ENCODE measurements at places on chromosomes 1 and 21. TPM values are rescaled to one million over a fixed set of nuclear protein-coding genes. Genes with fewer than 3 reads are reported as not detected.

Gene TMEM200B
- total RNA-seq: not detected

DNA sequence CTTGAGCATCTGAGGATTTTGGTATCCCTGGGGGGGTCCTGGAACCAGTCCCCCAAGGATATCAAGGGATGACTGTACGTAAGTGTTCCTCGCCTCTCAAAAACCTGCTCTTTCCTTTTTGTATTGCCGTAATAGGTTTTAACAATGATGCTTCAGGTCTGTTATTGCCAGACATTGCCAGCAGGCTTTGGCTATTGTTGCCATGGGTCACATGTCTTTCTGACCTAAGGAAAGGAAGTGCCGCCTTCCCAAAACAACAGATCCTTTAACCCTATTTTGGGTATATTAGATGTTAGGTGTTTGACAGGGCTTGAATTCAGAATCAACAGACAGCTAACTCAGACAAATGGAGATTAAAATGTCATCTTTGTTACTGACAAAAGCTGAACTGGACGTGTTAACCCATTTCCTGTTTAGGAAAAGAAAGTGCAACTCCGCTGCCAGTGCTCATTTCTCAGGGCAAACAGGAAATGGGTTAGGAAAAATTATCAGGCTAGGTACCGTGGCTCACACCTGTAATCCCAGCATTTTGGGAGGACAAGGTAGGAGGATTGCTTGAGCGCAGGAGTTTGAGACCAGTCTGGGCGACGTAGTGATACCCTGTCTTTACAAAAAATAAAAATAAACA is 12.4 kb upstream of the PRPF38B start:
- ATAC-seq: peak; percentile 69

- no peak for ATAC-seq
Measured at GRCh38 chr1:111775966-111776365, 20.3 kb downstream of the DDX20 start.

GRCh38 chr21:21156957-21157356 is 158.7 kb downstream of the NCAM2 start:
- ATAC-seq: no peak

- ATAC-seq: no peak
Measured at GRCh38 chr1:155931332-155932038, 2.7 kb downstream of the KHDC4 start.

DNA sequence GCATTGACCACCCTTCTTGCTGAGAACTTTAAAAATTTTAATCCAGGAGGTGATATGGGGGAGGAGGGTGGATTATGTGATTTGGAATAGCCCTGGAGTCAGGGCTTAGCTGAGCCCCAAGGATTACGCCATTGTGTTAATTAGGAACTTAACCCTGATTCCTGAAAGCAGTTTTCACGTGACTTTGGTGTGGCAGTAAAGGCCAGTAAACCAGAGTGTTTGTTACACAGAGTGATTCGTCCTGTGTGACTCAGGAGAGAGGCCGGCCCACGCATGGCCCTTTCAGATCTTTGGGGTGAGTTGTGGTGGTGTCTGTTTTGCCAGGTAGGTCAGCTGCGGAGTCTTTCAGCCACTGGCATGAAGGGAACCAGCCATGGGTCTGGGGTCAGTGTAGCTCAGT is 107.6 kb downstream of the NOS1AP start:
- ATAC-seq: no peak

Gene S100A7
- total RNA-seq: not detected

Gene NBPF4
- total RNA-seq: not detected

DNA sequence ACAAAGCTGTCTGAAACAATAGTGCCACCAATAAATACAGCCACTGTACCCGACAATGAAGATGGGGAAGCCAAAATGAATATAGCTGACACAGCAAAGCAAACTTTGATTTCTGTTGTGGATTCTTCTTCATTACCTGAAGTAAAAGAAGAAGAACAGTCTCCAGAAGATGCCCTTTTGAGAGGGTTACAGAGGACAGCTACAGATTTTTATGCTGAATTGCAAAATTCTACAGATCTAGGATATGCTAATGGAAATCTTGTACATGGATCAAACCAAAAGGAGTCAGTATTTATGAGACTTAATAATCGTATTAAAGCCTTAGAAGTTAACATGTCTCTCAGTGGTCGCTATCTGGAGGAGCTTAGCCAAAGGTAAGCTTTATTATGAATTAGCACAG is 56.6 kb downstream of the SUCO start:
- no peak for ATAC-seq

- ATAC-seq: no peak
Measured at GRCh38 chr1:3038113-3038551, 16.9 kb downstream of the ACTRT2 start.

GRCh38 chr1:7617826-7618225 is 153.3 kb upstream of the VAMP3 start:
- no peak for ATAC-seq

Gene GPR25
- total RNA-seq: 1.8 TPM

- ATAC-seq: peak; percentile 70
Measured at GRCh38 chr1:24727501-24728216, 17.6 kb upstream of the CLIC4 start.

GRCh38 chr1:108512239-108513043 is 47.5 kb upstream of the EEIG2 start:
- ATAC-seq: no peak

DNA sequence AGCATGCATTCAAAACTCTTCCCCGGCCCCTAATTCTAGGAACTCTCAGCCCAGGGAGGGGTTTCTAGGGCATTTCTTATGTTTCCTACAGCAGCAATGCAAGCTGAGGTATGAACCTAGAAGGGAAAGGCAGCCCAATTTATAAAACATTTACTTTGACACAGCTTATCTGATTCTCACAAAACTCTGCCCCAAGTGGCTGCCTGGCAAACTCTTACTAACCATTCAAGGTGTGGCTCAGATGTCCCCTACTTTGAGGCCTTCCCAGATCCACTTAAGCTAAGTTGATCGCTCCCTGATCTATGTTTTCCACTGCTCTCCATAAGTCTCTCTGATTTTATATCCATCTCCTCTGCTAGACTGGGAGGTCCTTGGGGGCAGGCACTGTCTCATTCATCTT is 35.4 kb downstream of the AK2 start:
- no peak for ATAC-seq

Gene DUSP12
- total RNA-seq: 16.7 TPM

Gene KRTAP12-2
- not detected for total RNA-seq

- no peak for ATAC-seq
Measured at GRCh38 chr1:59635097-59635496, 179.7 kb upstream of the HOOK1 start.

GRCh38 chr1:81635816-81636215 is 164.9 kb upstream of the ADGRL2 start:
- ATAC-seq: no peak

Gene PCBP3
- 16.5 TPM for total RNA-seq

- peak; percentile 79 for ATAC-seq
Measured at GRCh38 chr1:30684881-30685795, 38.2 kb downstream of the MATN1 start.

Gene FMOD
- not detected for total RNA-seq

Gene COL9A2
- 18.9 TPM for total RNA-seq

Gene C1orf35
- total RNA-seq: 18.3 TPM

Gene ZBTB37
- total RNA-seq: 14.2 TPM

Gene LCE1E
- not detected for total RNA-seq

DNA sequence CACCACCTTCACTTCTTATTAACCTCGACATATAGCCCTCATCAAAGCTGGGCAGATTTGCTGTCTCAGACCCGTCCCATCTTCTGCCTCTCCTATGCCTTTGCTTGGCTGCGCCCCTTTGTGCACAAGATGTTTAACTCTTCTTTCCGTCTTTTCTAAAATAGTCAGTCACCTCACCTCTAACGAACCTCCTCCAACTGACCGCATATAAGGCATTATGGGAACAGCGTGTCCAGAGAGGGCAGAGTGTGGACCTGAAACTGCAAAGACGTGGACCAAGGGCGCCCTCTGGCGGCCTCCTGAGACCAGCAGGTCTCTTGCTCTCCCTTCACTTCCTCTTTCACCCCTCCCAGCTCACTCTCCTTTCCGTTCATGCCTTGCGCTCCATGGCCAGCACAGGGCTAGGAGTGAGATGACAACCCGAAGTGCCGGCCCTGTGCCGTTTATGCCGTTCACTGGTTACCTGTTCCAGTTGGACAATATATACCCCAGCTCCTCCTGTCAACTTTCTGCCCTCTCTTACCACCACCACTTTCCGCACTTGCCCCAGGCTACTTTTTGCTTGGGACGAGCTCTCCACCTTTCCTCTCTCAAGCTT is 2.5 kb upstream of the METTL25B start:
- ATAC-seq: peak; percentile 35

DNA sequence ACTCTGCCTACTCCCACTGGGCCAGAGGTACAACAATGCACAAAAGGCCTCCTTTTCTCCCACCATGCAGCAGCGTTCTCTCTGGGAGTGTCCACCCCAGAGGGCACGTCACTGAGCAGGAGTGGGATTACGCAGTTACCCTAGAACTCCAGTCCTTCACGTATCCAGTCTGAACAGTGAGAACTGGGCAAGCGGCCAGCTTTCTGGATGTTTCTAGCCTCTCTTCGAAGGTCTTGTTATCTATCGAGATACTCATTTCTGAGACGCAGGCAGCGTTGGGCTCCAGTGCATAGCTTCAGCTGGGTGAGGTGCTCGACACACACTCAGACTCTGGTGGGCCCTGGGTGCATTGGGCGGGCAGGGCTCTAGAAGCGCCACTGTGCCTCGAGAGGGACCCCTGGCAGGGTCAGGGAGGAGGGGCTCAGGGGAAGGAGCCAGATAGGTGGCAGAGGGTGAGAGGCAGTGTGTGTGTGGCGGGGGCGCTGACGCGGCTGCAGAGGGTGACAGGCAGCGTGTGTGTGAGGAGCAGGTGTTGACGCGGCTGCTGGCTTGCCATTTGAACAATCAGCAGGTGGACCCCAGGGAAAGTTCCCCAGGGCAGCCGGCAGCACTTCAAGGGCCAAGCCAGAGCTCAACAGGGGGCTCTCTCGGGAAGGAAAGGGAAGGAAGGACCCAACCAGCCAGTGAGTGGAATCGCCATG is 27.9 kb downstream of the PRDM15 start:
- ATAC-seq: no peak

GRCh38 chr1:227006226-227006796 is 66.2 kb downstream of the COQ8A start:
- peak; percentile 82 for ATAC-seq

Gene OSCP1
- 1.5 TPM for total RNA-seq

Gene G0S2
- total RNA-seq: 17.1 TPM

GRCh38 chr1:77438236-77438913 is 156.6 kb downstream of the AK5 start:
- no peak for ATAC-seq

DNA sequence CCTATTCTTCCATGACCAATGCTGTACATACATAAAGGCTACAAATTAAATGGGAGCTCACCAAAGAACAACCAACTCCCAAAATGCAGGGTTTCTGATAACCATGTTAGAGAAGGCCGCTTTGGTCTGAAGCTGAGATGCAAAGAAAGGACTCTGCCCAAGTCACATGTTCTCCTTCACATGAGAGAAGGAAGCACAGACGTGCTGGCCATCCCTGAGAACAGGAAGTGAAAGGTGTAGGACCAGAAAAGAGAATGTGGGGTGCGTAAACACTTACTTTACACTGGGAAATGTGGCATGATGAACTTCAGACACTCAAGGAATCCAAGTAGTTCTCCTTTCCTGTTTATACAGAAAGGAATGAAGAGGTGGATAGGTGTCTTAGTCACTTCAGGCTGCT is 31.7 kb upstream of the TADA1 start:
- no peak for ATAC-seq

GRCh38 chr1:111884772-111885443 is 104.6 kb downstream of the KCND3 start:
- no peak for ATAC-seq

GRCh38 chr1:175390081-175390481 is 197.5 kb upstream of the KIAA0040 start:
- ATAC-seq: no peak

DNA sequence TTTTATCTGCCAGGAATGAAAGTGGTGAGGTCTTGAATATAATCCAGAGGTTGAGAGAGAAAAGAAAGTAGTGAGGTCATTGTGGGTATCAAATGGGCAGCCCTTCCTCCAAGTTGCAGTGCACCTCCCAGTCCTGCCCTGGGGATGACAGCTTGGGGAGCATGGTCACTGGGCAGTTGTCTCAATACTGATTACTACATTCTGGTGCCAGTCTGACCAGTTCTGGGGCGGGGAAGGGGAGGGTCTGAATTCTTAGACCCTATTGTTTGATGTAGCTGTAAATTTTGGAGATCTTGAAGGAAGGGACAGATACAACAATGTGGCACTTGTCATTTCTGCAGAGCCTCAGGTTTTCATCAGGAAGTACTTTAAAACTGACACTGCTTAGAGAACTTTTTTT is 11.2 kb downstream of the SLFNL1 start:
- ATAC-seq: no peak

Gene PRXL2B
- total RNA-seq: 36.3 TPM

DNA sequence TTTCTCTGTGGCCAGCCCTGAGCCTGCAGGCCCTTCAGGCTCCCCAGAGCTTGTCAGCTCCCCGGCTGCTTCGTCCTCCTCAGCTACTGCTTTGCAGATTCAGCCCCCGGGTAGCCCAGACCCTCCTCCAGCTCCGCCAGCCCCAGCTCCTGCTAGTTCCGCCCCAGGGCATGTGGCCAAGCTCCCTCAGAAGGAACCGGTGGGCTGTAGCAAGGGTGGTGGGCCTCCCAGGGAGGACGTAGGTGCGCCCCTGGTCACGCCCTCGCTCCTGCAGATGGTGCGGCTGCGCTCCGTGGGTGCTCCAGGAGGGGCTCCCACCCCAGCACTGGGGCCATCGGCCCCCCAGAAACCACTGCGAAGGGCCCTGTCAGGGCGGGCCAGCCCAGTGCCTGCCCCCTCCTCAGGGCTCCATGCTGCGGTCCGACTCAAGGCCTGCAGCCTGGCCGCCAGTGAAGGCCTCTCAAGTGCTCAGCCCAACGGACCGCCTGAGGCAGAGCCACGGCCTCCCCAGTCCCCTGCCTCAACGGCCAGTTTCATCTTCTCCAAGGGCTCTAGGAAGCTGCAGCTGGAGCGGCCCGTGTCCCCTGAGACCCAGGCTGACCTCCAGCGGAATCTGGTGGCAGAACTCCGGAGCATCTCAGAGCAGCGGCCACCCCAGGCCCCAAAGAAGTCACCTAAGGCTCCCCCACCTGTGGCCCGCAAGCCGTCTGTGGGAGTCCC is 45.4 kb downstream of the YARS1 start:
- ATAC-seq: no peak

- peak; percentile 23 for ATAC-seq
Measured at GRCh38 chr1:241423541-241424479, 66.8 kb upstream of the RGS7 start.

GRCh38 chr1:172122381-172122780 is 281.1 kb downstream of the DNM3 start:
- no peak for ATAC-seq

Gene GSTM5
- total RNA-seq: not detected

DNA sequence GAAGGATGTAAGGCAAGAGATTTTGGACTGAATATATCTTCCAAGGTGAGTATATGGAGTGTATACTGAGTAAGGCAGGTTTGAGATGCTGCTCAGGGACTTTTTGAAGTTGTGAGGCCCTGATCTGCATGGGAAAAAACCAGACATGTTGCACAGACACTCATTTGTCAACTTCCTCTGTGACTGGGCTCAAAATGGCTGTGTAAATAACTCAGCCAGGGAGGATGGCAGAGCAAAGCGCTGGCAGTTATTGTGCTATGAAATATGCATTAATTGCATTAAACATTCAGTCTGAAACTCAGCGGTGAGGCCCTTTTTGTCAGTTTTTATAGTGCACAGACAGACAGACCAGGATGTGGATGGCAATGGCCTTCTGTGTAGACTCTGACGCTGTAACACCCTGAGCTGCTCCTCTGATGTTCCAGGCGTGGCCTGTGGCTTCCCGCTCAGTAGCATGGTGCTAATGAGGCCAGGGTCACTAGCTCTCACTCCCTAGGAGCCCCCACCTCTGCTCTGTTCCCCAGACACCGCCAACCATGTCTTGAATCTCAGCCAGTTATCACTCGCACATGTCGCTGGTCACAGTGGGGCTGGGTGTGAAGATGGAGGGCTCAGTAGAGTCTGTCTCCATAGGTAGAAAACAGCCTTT is 307.0 kb upstream of the PROX1 start:
- no peak for ATAC-seq

Data from activated T-helper 17 cell treated with anti-CD3 and anti-CD28 coated beads, Interleukin-2, amount 50 U/mL, for 72 hours (primary cell).